ENCODE measurements at places on chromosomes 1 and 21.

DNA sequence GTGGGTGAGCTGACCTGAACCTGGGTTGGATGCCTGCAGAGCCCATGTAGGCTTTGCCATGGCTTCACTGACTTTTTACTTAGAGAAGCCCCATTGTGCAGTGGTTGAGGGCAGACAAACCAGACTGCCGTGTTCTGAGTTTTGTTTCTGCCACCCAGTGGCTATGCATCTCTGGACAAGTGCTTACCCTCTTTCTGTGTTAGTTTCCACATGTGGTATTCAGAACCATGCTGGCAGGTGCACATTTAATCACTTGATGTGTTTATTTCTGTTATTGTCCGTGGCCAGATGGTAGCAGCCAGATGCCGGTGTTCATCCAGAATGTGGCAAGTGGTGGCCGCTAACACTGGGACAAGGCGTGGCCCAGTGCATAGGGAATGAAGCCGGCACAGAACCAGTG lies 10.3 kb upstream of the PTPN7 start:
- no peak for DNase-seq

- DNase-seq, result no peak
Observed at GRCh38 chr1:57512386-57512785, 88.5 kb upstream of the DAB1 start.

DNA sequence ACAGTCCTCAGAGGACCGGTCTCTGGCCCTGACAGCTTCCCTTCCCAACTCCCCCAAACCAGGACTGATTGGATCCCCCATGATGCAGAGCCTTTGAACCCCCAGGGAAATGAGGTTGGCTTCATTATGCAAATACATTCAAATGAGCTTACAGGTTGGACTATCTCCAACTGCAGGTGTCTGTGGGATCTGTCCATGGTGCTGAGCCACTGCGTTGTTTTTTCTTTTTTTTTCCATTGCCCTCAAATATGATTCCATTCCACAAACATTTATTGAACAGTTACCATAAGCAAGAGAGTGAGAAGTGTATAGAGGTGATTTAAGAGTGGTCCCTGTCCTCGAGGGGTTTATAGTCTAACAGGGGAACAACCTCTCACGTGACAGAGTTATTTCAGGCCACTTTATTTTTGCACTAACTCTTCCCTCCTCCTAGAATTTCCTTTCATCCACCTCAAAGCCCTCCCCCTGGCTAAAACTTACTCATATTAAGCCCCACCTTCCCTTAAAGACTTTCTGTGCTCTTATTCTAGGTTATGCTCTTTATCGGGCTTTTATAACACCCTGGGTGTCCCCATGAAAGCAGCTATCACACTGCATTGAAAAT lies 21.9 kb downstream of the DLGAP3 start:
- no peak for DNase-seq

GRCh38 chr21:25752416-25752815 lies 17.6 kb downstream of the GABPA start:
- DNase-seq, result no peak

DNA sequence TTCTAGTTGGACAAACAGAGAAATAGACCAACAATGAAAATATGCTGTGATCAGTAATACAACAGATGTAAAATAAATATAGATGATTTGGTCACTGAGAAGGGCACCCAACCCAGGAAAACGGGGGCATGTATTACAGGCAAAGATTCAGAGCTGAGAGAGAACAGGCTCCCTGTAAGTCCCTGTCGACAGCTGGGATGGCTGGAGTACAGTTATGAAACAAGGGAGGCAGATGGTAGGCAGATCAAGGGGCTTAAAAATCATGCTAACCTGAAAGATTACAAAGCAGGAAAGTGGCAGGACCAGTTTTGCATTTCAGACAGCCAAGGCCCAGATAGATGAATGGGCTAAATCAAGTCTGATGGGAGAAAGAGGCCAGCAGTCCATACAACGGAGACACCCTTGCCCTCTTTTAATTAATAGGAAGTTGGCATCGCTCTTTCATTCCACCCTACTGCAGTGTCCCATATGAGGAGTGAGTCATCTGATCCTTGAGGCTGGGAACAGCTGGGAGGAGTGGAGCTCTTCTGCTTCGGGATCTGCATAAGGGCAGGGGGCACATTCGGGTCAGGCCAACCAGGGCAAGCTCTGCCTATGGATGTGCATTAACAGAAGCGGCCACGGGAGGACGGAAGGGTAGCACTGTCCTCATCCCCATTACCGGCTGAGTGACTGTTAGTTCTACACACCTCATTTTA lies 171.1 kb downstream of the DAB1 start:
- no peak for DNase-seq

DNA sequence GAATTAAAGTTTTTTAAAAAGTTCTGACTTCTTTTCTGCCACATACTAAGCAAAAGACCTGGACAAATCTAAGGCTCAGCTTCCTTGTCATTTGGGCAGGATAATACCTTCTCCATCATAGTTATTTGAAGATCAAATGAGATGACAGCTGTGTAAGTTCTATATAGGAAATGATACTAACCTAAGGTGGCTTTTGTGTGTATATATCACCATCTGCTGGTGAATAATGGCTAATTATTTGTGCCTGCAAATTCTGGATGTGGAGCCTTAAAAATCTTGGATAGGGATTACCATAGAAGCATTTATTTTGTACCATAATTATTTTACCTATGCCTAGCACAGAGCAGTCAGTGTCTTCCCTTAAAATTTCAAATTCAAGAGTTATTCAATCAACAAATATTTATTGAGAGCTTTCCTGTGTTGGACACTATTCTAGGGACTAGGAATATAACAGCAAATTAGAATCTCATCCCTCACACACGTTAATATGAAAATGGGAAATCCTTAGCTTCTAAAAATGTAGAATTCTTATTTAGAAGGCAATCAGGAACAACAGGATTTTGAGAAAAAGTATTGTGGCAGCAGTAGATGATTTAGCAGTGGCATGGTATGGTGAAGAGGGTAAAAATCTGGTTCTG lies 89.8 kb downstream of the TMEM200B start:
- DNase-seq, result no peak

DNA sequence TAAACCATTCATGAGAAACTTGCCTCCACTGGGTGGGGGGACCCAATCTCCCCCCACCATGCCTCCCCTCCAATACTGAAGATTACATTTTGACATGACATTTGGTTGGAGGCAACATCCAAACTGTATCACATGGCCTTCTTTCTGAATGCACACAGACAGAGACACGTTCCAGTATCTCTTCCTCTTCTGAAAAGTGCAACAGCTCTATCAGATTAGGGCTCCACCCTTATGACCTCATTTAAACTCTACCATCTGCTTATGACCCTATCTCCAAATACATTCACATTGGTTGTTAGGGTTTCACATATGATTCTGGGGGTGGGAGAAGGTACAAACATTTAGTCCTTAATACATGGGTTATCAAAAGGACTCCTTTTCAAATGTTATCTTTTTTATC lies 481.8 kb upstream of the NFIA start:
- no peak for DNase-seq

DNA sequence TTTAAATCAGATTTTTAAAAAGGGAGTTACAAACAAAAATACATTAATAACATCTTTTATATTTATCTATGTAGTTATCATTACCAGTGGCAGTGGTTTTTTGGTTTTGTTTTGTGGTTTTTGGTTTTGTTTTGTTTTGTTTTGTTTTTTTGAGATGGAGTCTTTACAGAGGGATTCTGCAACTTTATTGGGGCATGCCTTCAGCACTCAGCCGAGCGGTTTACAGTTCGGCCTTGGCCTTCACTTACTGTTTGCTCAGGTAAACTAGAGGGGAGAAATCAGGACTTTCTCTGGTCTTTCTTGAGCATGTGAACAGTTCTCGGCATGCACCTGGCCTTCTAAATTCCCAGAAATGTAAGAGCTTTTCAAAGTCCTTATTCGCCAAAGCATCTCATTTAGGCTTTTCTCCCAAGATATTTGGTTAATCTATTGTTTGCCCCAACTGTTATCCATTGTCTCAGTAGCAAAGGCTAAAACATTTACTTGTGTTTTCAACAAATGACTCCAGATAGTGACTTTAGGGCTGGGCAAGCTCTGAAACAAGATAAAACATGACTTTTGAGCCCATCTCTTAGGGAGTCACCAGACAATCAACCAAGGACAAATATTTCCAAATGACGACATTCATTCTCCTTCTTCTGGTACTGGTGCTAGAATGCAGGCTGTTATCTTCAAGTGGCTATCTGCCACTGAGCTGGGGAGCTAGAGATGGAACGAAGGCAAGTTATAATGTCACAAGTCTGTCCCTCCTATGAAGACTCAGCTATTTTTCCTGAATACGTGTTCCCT lies 48.4 kb upstream of the ADORA3 start:
- DNase-seq, result no peak

DNA sequence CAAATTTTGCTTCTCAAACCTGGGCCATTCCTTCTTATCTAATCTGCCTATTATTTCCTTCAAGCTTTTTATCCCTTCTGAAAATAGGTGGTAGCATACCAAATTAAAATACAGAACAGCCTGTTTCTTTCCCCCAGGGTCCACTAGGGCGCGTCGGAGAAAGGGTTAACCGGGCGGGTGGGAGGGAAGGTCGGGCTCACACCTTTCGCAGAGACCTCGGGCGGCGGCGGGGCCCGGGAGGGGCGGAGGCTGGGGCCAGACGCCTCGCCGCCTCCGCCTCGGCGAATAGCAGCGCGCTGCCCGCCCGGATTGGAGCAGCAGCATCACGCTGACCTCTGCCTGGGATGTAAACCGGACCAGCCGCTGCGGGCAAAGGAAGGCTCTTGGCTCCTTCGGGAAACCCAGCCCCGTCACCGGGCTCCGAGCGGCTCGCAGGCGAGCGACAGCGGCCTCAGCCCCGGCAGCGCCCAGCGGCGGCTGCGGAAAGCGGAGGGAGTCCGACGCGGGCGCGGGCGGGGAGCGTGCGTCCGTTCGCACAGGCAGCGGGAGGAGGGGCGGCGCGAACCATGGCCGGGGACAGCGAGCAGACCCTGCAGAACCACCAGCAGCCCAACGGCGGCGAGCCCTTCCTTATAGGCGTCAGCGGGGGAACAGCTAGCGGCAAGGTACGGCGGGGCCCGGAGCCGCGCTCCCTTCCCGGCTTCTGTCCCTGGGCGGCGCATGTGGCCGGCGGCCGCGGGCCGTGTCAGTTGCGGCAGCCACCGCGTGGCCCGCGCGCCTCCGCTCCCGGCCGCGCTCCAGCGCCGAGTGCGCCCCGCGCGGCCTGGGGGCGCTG lies at the start of gene UCK2:
Gene UCK2 (plus strand): TSS at position 347 of the 835 bp plus-strand sequence. CDS start 220 bp downstream, at position 567.
- DNase-seq, result peak; percentile 52

DNA sequence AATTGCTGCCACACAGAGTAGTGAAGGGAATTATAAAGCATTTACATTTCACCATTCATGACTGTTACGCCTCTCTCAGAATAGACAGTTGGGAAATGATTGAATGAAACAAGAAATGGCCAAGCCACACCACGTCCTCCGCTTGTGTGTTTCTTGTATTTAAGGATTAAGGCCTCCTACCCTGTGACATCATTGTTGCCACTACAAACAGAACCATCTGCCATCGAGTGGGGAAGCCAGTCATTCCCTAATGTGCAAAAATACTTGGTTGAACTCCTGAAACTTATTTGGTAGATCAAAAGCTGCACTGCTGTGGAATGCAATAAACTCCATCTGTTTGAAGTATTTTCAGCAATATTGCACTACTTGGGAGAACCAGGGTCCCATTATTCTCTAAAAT lies 99.0 kb upstream of the C1orf105 start:
- no peak for DNase-seq

DNA sequence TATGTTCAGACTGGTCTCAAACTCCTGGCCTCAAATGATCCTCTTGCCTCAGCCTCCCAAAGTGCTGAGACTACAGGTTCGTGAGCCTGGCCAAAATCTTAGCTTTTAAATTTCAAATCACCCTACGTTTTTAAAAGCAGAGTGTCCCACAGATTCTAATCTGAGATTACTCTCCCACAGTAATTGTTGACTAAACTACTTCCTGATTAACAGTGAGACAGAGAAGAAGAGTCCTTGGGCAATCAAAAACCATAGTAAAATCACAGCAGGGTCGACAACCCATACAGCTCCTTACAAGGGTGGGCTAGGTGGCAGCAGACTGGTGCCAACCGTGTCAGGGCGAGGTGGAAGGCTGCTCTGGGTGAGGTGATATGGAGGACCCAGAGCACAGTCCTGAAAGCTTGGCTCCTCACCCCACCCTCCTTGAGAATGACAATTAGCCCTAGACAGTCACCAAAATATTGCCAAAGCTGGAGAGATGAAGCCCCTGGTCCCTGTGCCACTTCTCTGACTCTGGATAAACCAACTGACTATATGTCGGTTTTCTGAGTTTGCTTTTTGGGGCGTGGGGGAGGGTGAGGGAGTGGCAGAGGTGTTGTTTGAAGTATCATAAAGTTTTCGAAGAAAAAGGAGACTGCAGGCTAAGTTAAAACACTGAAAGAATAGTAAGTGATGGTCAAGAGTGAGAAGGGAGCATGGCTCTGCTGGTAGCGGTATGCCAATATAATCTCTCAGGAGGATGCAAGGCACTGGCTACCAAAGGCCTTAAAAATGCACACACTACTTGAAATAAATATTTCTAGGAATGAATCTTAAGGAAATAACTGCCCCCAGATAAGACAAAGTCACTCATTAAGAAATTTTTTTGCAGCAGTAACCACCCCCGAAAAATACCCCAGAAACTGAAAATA lies 86.8 kb downstream of the SLC45A1 start:
- DNase-seq, result no peak

- no peak for DNase-seq
Observed at GRCh38 chr1:77395051-77395450, 113.2 kb downstream of the AK5 start.

GRCh38 chr1:202576816-202577215 lies 133.4 kb downstream of the SYT2 start:
- no peak for DNase-seq

- no peak for DNase-seq
Observed at GRCh38 chr1:37108596-37109188, 74.4 kb upstream of the GRIK3 start.

GRCh38 chr1:228801068-228801467 lies 65.8 kb downstream of the RHOU start:
- no peak for DNase-seq

- no peak for DNase-seq
Observed at GRCh38 chr21:40516335-40516734, 330.6 kb downstream of the DSCAM start.

- DNase-seq, result no peak
Observed at GRCh38 chr1:73517603-73518191, 680.3 kb downstream of the LRRIQ3 start.

DNA sequence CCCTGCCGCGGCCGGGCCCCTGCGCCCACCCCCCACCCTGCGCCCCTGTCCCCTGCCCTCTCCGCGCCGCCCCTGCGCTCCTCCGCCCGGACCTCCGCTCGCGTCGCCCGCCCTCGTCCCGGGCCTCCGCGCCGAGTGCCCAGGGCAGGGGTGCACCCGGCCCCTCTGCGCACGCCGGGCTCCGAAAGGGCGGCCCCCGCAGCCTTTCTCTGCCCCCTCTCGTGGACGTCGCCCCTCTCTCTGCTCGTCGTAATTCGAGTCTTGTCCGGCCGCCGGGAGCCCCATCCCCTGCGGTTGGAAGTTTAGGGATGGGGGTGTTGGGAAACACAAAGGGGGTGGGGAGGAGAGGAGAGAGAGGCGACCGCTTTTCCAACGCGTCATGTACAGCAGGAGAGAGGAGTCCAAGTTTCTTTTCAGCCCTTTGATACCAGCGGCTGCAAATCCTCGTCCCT lies 407 bp downstream of the GALNT2 start:
- DNase-seq, result peak; percentile 12

GRCh38 chr1:87506147-87506546 lies 177.5 kb downstream of the LMO4 start:
- no peak for DNase-seq

- no peak for DNase-seq
Observed at GRCh38 chr1:118989878-118990378, 1.8 kb upstream of the TBX15 start.

All from activated CD4-positive, alpha-beta T cell treated with anti-CD3 and anti-CD28 coated beads for 4 hours (primary cell).